ENCODE measurements at places on chromosomes 16 and 17. TPM values are rescaled to one million over a fixed set of nuclear protein-coding genes. Genes with fewer than 3 reads are reported as not detected.

Gene CCDC200
- not detected for total RNA-seq

Gene MRTFB
- 8.9 TPM for total RNA-seq

Gene PRDM7
- total RNA-seq: not detected

- DNase-seq: no peak
These were observed 2.7 kb downstream of the MAP3K14 start for GRCh38 chr17:45313996-45314740.

DNA sequence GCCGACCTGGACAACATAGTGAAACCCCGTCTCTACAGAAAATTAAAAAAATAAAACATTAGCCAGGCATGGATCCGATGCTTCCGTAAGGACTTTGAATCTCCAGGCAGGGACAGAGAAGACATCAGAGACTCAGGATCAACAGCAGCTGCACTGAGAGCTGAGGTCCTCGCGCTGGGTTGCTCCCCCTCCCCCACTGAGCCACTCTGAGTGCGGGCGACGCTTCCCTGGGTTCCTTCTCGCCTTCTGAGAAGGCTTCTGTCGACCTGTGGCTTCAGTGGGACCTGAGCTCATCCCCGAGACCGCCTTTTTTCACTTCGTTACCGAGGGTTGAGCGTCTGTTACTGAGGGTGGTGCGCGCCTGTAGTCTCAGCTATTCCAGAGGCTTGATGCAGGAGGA lies 20.4 kb downstream of the ACTG1 start:
- DNase-seq: no peak

DNA sequence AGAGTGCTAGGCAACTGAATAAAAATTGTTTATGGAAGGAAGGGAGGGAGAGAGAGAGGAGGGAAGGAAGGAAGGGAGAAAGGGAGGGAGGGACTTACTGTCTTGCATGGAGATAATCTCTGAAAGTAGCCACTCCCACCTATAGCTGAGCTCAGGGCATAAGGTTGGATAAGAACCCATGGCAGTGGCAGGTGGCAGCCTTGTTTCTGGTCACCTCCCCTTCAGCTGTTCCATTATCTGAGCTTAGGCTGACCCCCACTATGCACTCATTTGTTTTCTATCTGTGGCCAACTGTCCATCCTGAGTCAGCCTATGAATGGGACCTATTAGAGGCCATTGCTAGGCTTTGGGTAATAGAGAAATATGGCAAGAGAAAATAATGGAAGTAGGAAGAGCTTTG lies 25.3 kb upstream of the MTMR4 start:
- no peak for DNase-seq

DNA sequence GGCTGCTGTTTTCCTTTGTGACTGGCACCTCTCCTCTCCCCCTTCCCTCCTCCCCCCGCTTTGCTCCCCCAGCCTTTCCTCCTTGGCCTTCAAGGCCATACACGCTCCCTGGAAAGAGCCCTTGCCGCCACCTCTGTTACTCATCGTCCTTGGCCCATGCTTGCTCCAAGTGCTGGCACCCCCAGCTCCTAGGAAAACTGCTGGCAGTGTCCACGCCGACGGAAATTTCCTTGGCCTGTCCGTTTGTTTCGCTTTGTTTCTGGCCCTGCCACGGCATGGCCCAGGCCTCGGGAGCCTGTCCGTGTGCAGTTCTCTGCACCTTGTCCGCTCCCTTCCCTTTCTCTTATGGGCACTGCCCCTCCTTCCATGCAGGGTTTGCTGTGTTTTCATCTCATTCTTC lies 18.0 kb downstream of the CA5A start:
- no peak for DNase-seq

DNA sequence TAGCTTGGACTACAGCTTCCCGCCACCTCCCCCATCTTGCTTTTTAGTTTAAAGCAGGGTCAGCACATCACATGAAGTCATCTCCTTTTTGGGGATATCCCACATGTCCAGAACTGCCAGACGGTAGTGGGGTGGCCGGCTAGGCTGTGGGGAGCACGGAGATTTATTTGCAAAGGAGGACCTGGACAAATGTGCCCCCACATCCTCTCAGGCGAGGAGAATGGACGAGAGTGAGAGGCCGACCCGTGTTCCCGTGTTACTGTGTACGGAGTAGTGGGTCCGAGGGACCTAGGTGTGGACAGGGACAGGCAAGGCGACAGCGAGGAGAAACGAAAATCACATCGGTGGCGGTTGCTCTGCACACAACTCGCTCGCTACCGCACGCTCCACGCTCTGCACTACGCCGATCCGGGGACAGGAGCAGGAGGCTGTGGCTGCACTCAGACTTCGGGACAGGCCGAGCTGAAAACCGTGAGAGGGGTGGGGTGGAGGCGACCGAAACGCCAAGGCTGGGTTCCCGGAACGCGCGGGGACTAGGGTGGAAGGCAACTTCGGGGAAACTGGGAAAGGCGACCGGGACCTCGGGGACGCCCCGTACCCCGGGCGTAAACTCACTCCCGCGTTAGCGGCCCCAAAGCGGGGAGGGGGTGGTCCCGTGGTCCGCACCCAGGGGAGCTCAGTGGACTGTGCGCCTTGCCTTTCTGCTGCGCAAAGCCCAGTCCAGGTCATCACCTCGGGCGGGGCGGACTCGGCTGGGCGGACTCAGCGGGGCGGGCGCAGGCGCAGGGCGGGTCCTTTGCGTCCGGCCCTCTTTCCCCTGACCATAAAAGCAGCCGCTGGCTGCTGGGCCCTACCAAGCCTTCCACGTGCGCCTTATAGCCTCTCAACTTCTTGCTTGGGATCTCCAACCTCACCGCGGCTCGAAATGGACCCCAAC lies at the start of gene MT1A:
Gene MT1A, plus strand, starts transcription at position 853 of the 937 bp plus-strand sequence. Its CDS starts 73 bp downstream, at position 926.
- DNase-seq: no peak

DNA sequence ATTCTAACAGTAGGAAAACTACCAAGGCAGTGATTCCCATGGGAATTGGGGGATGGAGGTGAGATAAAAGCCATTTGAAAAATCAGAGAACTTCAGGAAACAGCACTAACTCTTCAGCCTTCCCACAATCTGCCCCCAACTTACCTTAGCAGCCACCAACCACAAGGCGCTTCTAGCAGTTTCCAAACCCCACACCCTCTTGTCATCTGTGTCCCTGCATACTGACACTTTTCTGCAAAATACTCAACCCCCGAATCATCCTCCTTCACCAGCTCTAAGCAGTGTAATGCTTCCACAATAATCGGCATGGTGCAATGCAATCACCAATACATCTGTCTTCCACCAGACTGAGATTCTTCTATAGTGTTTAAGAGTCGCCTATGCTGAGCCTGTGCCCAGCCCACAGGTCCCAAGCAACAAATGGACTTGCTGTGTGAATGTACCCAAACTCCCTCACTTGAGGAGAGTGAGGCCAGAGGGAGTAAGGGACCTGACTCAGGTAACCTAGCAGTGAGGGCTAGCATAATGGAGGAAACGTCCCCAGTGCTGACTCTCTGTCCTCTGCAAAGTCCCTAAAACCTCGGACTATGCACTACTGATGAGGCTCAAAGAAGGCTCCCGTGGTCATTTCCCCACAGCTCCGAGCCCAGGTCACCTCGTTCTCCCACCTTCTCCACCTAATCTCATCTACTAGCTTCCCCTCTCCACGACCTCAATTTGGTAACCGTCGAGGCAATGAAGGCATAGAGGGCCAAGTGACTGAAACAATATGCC lies 943 bp downstream of the DYNC1LI2 start:
- DNase-seq: no peak

DNA sequence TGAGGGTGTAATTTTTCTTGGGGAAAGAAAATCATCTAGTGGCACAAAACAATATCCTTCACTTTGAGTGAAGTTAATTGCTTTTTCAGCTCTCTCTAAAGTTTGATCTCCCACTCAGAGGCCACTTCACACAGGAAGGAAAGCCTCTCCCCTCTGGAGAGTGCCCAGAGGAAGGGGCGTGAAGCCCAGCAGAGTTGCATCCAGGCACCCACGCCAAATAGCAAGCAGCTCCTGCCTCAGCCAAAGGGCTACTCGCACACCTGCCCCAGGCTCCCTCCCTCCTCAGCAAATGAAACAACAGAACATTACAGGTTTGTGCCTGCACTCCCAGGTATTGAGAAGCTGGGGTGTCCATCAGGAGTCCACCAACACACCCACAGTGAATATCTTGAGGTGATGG lies 183.0 kb upstream of the RPL38 start:
- no peak for DNase-seq

DNA sequence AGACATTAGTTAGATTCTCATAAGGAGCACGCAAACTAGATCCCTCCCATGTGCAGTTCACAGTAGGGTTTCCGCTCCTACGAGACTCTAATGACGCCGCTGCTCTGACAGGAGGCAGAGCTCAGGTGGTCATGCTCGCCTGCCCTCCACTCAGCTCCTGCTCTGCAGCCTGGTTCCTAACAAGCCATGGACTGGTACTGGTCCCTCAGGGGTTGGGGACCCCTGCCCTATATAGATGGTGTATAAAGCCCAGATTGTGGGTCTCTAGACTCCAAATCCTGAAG lies 52.1 kb upstream of the LYRM9 start:
- DNase-seq: no peak

DNA sequence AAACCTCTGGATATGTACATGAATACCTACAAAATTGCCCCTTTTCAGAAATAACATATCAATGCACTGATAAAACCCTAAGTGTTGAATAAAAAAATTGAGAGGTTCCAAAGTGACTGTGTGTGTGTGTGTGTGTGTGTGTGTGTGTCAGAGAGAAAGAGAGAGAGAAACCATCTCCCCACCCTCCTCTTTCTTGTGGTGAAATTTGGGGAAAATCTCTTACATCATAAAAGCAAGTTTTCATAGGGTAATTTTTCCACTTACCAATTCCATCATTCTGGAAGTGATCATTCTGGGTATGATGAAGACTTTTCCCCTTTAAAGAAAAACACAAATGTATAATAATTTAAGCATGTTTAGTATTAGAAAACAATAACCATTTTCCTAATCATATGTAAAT lies 79.3 kb downstream of the CACNG1 start:
- DNase-seq: no peak

Measured in activated T-cell treated with anti-CD3 and anti-CD28 coated beads, Interleukin-2, amount 50 U/mL, for 4 hours (primary cell).